ENCODE measurements at places on chromosomes 16 and 17. TPM values are rescaled to one million over a fixed set of nuclear protein-coding genes. Genes with fewer than 3 reads are reported as not detected.
A peak's percentile ranks its signal among the peaks of the same experiment; 100 is the strongest.

GRCh38 chr17:40437095-40437732 lies 6.0 kb upstream of the IGFBP4 start:
- no peak for DNase-seq

GRCh38 chr17:45230787-45231480 lies 9.2 kb downstream of the FMNL1 start:
- DNase-seq: peak; percentile 43

- peak; percentile 52 for DNase-seq
These were observed 959 bp downstream of the SSH2 start for GRCh38 chr17:29929006-29929532.

- DNase-seq: no peak
These were observed 7.1 kb upstream of the BAIAP3 start for GRCh38 chr16:1326391-1326790.

DNA sequence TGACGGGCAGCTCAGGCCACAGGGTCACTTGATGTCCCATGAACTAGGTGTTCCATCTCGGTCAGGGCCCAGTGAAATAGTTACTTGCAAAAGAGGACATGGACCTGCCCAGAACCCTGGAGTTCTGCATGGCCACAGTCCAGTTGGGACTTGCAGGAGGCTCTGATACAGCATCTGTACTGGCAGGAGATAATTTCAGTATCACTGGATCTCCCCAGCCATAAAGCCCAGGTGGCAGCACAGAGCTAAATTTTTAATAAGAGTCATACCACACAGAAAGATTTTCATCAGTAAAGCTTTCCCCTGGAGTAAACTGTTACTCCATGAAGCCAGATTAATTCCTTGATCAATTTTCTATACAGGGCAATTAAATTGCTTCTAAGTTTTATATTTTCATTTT lies 18.0 kb upstream of the SLC16A5 start:
- no peak for DNase-seq

Gene SGCA
- not detected for total RNA-seq

- peak; percentile 93 for DNase-seq
These were observed at the start of gene ECI1 for GRCh38 chr16:2251296-2252111. Gene ECI1, minus strand, starts transcription at chr16:2251587. Its CDS starts 21 bp downstream, at chr16:2251566.

All from mammary epithelial cell (primary cell).